NCI-H1092 (cell line): ENCODE measurements at places on chromosomes 7 and 10.

GRCh38 chr7:13091974-13092707 is 404.7 kb downstream of the ARL4A start:
- no peak for DNase-seq

- no peak for DNase-seq
Observed at GRCh38 chr10:92200564-92200963, 90.3 kb downstream of the CPEB3 start.

DNA sequence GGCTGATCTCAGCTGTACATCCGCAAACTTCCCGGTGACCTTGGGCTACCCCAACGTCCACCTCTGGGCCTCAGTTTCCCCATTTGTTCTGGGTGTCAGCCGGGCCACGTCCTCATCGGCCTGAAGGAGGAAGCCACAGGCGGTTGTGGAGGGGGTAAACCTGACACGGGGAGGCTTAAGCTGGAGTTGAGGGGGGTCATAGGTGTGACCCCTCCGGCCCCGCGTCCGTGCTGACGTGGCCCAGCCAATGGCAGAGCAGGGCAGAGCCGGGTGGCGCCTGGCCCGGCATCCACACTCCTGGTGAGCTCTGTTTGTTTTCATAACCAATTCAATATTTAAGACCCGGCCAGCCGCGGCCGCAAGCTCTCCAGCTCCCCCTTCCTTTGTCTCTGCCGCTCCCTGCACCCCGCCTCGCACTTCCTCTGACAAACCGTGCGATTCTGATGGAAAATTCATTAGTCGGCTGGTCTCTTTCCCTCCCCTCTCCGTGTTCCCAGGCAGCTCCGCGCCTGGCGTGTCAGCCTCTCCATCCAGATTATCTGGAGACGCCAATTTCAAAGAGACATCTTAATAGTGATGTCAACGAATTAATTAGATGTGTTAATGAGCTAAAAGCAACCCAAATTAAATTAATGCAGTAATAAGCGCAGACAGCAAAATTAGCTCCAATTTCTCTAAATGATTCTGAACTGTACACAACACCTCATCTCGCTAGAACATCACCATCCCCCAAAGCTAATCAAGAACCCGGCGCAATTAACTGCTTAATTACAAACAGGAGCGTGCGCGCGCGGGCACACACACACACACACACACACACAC is 55.4 kb downstream of the MICALL2 start:
- peak; percentile 46 for DNase-seq

DNA sequence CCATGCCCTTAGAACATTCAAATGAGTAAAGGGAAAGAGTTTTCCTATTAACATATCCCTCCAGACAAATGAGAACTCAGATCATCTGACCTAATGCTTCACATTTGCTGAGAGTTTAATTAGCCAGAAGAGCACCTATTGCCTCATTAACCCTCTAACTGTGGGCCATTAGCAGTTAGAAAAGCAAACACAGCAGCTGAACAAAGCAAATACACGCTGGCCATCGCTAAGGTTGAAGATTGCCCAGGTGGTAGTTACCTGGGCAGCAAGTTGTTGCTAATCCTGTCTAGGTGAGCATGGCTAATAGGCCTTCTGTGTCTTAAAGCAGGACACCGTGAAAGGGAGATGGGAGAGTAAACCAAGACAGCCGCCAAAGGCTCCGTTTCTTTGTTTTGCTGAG is 49.9 kb upstream of the UCN3 start:
- no peak for DNase-seq

- DNase-seq = no peak
Observed at GRCh38 chr7:70596598-70596913, 535.4 kb upstream of the GALNT17 start.
